ENCODE measurements at places on chromosomes 7 and 10.

DNA sequence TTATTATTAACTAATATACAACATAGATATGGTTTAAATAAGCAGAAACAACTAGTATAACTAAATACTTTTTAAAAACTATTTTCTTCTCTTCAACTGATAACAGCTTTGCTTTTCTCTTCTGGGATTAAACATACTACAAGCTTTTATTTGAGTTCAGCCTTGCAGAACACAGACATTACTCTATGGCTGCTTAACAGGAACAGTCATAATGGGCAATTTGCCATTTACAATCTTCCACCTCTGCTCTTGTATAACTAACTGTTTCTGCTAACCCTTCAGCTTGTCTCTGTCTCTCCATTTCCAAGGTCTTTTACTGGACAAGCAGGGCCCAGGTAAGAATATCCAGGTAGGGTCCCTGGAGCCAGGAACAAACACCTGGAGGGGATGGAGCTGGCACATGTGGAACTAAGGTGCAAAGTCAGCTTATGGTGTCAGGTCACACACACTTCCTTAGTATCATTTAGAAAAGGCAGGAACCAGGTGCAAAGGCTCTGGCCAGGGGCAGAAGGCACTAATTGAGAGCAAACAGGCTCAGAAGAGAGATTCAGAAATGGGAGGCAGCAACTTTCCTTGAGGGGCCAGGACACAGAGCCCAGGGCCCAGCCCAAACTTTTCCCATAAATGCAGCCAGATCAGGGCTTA is 93.1 kb downstream of the STRA8 start:
- DNase-seq = peak; percentile 70

- no peak for DNase-seq
These were observed 221.4 kb downstream of the GATA3 start for GRCh38 chr10:8275911-8276310.

- DNase-seq = no peak
These were observed 541.6 kb upstream of the FZD8 start for GRCh38 chr10:36183726-36184125.

DNA sequence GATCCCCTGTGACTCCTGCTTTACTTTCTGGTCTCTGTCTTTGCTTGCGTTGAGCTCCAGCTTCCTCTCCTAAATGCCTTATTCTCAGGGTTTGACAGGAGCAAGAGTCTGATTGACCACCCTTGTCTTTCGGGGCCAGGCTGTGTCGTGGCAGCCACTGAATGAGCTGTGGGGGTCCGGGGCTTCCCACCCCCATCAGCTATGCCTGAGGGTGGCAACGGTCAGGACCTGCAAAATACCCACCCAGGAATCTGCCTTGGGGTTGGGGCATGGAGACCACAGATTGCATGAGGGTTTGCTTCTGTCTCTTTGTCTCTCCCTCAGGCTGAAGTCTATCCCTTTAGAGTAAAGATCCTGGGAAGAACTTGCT is 20.6 kb downstream of the SMKR1 start:
- no peak for DNase-seq

DNA sequence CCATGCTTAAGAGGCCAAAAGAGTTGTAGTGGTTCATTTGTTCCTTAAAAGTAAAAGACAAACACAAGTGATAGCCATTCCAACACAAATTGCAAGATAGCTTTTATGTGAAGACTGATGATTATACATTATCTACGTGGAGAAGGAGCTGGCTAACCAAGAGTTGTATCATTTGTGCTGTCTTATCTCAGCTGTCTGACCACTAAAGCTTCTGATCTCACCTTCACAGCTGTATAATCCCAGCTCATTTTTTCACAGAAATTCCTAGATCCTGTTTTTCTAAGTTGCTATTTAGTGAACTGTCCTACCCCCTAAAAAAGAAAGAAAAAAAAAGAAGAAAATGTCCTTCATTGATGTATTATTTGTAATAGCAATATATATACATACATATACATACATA is 9.8 kb downstream of the USP6NL start:
- DNase-seq = no peak
